Activated naive CD8-positive, alpha-beta T cell treated with anti-CD3 and anti-CD28 coated beads, Interleukin-2, amount 10 ng/mL, durations not matched to agents 7 days and 5 days (primary cell): ENCODE measurements at places on chromosomes 11 and 22. TPM values are rescaled to one million over a fixed set of nuclear protein-coding genes. Genes with fewer than 3 reads are reported as not detected.
A peak's percentile ranks its signal among the peaks of the same experiment; 100 is the strongest.

DNA sequence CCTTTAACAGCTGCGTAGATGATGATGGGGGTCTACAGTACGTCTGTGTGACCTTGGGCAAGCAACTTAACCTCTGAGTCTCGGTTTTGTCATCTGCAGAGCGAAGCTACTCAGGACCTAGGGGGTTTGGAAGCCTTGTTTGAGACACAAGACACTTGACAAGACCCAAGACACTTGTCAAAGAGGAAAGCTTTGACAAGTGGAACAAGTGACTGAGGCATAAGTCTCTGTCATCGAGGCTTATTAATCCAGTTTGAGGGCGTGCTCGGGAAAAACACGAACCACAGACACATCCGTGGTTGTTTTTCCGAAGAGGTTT, 732 bp upstream of the PC start:
- no peak for DNase-seq

DNA sequence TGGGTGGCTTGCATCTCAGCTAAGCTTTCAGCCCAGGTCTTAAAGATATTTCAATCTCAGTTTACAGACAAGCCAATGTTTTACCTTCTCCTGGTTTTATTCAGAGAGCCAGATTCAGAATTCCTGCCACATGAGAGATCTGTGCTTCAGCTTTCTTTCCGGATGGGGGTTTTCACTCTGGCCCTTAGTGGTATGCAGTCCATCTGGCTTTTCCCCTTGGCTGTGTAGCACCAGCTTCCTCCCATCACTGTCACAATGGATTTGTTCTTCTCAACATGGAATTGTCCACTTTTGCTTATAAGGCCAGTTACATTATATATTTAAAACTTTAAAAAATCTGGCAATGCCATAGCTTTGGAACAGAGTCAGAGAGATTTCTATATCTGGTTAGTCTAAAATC, 303.9 kb downstream of the ETS1 start:
- DNase-seq: no peak

OR51B2 gene
- not detected for total RNA-seq

DNA sequence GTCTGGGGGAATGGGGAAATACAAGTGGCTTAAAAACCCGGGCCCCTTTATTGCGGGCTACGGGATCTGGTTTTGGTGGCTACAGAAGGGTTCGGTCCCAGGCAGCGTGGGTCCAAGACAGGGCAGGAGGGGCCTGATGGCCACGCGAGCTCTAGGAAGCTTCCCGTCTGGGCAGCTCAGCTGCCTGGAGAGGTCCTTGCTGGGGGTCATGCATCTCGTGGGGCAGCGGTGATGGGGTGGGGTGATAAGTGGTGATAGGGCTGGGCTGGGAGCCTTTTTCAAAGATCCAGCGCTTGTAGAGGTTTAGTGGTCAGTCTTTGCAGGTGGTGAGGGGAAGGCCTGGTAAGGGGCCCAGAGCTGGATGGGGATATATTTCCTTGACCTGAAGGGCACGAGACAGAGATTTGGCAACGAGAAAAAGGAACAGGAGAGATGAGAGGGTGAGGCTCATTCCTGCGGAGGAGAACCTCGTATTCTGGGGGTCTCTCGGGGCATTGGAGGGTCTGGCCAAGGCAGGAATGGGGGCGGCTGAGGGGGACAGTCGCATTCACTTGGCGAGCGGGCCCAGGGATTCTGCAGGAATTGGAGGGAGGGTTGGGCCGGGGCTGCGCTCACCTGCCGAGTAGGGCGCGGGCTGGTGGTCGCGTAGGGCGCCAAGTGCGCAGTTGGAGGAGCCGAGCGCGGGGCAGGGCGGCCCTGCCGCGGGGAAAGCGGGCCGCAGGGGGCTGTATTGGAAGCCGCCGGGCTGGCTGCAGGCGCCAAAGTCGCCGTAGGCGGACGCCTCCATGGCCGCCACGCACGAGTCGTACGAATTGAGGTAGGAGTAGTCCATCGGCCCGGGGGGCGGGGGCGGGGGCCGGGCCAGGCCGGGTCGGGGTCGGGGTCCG, 560 bp downstream of the PHOX2A start:
- DNase-seq: peak; percentile 28

- no peak for DNase-seq
Measured at GRCh38 chr22:39450258-39450955, 6.4 kb upstream of the MGAT3 start.

DNA sequence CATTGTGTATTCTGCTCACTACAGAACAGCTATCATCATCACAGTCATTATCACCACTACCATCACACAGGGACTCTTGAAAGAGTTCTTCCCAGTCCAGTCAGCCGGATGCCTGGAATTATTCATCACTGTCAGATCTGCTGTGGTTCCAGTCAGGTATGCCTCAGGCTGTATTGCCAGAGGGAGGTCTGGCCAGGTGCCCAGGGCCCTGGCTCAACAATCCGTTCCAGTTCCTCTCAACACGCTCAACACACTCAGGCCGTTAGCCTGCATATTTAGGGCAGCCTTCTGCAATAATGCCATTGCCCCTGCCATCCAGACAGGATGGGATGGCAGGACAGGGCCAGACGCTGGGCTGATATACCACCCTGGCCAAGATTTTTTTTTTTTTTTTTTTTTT, 28.6 kb upstream of the RASL10A start:
- DNase-seq: no peak

LRRN4CL gene
- total RNA-seq: 0.19 TPM

GRCh38 chr11:36347384-36347906, 51.4 kb downstream of the PRR5L start:
- no peak for DNase-seq

DNA sequence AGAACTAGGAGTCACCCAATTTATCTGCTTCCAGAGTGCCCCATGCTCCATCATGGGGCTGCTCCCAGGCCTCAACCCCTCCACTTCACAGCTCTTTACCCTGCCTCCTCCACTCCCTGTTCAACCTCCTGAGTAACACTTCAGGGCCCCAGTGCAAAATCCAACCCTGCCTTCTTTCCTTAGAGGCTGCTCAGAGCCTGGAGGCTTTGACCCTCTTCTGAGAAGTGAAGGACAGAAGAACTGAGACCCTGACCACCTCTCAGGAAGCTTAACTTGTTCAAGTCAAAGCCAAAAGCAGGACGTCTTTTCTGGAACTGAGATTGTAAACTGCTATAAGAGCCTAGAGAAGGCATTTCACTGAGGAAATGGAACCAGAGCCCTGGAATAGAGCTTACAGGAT, 15.5 kb downstream of the EIF3F start:
- no peak for DNase-seq

HTATIP2 gene
- 46.1 TPM for total RNA-seq

KIAA1671 gene
- total RNA-seq: 10.5 TPM

C22orf42 gene
- not detected for total RNA-seq

NAGA gene
- 18.4 TPM for total RNA-seq

DNA sequence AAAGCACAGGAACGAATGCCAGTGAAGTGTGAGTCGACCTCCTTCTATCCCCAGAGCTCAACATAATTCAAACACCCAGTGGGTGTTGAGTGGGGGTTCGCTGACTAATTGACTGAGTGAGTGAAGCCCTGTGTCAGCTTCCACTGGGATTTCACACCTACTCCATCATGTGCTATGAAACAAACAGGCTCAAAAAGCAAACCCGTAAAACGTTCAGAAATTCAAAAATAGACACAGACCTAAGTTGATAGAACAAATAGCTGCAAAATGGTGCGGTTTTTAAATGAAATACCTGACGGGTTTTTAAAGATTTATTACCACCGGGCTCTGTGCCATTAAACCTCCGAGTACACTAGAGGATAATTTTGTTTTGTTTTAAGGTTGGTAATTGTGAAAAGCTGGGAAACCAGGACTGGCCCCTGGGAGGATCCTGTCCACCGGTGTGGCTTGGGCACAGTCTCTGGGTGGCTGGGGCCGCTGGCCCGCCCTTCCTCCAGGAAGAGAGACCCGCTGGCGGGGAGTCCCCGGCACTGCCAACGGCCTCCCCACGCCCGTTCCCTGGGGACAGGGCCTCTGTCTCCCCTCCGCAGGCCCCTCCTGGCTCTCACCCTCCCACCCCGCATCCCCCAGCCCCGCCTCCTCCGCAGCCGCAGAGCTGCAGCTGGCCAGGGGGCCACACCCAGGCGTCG, 13.6 kb downstream of the KCNJ5 start:
- no peak for DNase-seq

GRCh38 chr22:49294656-49295464, 532.8 kb downstream of the BRD1 start:
- no peak for DNase-seq

TENM4 gene
- not detected for total RNA-seq

- DNase-seq: no peak
Measured at GRCh38 chr11:83374311-83374710, 88.1 kb upstream of the CCDC90B start.

DNA sequence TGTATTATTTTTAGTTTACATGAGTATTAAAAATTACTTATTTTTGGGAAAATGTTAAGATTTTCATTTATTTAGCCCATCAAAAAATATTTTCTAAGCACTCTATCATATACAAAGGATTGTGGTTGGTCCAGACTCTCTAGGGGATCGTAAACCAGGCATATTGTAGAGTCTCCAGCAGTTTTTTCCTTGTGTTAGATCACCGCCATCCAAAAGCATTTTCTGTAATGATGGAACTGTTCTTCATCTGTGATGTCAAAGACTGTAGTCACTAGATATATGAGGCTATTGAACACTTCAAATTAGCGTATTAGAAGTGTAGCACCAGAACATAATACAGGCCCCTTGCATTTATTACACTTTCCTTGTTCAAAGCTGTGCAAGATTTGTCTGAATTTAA, 154.9 kb downstream of the SBF2 start:
- DNase-seq: no peak

SAA4 gene
- not detected for total RNA-seq

DNA sequence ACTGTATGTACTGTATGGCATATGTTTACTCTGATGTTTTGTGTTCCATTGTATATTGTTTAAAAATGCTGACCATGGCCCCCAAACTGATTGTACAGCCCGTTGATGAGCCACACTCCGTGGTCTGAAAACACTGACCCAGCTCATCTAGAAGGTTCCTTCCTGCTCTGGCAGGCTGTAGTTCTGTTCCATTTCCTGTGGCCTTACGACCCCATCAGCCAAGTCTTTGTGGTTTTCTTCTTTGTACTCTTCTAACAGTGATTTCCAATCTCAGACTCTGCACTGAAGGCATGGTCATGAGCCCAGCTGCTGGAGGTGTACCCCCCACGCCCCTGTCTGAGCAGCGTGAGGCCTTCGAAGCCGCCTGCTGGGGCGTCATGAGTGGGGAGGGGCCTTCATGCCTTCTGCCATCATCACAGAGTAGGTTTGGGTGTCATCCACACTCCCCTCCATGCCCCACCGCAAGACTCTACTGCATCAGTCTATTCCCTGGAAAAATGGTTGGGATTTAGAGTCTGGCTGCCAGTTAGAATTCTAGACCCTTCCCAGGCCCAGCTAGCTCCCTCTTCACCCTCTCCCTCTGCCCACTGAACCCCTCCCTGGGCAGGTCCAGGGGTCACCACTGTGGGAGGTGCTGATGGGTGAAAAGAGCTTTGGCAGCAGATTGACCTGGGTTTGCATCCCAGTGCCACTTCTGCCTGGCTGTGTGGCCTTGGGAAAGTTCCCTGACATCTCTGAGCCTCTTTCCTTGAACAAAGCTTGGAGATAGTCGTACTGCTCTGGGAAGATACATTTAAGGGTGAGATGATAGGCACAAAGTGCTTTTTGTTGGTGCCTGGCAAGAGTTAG, 11.3 kb upstream of the C11orf96 start:
- no peak for DNase-seq

GRCh38 chr11:31441296-31441695, 68.1 kb downstream of the IMMP1L start:
- DNase-seq: no peak

PRG3 gene
- total RNA-seq: not detected

DNA sequence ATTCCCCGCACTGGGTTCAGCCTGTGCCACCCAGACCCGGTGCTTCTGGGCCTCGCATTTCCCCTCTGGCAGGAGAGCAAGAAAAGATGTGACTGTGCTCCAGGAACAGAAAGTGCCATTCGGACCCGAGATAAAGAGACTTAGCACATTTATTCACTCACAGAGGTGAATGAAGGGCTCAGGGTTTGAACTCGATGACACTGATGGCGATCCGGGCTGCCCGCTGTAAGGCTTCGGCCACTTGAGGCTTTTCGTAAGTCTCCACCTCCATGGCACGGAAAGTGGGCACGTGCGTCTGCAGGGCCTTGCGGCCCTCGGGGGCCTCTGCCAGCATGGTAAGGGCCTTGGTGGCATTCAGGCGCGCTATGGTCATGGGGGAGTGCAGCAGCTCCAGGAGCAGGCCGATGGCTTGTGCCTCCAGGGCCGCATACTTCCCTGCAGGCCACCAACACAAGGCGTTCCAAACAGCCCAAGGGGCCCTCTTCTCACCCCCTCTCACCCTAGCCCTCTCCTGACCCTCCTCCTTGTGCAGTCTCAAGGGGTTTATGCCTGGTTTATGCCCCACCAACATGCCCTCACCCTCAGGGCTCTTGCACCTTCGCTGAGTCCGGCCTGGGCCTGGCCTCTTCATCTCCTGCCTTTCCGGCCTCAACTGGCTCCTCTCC, 10.9 kb upstream of the GNAZ start:
- peak; percentile 13 for DNase-seq

- DNase-seq: no peak
Measured at GRCh38 chr11:62902932-62903331, 18.2 kb downstream of the CHRM1 start.

MRGPRE gene
- total RNA-seq: not detected

- DNase-seq: peak; percentile 30
Measured at GRCh38 chr11:20161230-20161918, 1.1 kb upstream of the DBX1 start.

TSPAN18 gene
- 4.9 TPM for total RNA-seq

GRCh38 chr22:26322179-26322905, 106.7 kb upstream of the ASPHD2 start:
- DNase-seq: no peak

B3GAT1 gene
- total RNA-seq: 0.60 TPM

DEFB131B gene
- total RNA-seq: not detected

OR2AG1 gene
- total RNA-seq: not detected

TIMM8B gene
- 39.3 TPM for total RNA-seq
